Common myeloid progenitor, CD34-positive (primary cell): ENCODE measurements at places on chromosomes 4 and X.

- DNase-seq: no peak
Measured at GRCh38 chr4:2250357-2251072, 8.6 kb upstream of the HAUS3 start.

DNA sequence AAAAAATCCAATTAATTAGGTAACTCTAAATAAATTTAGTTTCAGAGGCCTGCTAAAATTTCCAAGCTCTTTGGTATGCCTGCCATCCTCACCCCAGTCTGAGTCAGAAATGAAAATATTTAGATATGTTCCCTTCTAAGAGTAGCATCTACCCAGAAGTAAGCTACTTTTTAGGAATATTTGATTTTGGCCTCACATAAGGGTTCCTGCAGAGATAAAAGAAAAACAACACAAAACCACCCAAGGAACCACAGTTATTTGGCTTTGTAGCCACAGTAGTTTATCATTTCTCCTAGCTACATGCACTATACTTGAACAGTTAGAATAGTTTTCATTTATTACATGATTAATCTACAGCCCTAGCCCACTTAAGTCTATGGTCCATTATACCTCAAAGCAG is 192.6 kb upstream of the FAM241A start:
- no peak for DNase-seq

DNA sequence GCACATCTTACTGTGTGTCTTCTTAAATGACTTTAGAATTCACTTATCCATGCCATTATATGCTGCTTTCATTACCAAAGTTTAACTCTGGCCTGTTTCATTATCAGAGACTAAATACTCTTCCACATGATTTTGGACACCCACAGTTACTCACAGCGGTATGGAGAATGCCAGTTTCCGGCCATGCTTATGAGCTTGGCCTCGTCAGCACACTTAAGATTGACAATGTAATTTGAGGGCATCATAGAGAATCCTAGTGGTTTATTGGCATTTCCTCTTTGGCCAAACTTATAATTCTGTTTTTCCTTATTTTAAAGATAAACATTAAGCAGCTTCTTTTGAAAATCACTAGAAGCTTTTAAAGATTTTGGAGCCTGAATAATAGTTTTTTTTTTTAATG is 104.5 kb downstream of the IRF2 start:
- DNase-seq: no peak

DNA sequence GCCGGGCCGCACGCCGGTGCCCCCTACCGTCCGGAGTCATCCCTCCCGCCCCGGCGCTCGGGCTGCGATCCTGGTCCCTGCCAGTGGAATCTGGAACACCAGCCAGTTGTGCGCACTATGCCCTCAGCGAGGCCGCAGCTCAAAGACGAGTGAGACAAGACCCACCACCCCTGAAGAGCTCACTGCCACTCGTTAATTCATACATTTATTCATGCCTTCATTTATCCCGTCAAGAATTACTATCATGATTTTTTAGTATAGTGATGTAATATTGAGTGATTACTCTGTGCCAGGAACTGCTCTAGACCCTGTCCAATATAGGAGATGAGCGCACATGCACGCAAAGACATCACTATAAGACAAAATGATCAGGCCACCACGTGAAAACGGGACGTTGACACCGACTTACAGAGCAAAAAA is 247 bp upstream of the PPA2 start:
- no peak for DNase-seq

GRCh38 chr4:1715002-1715758 is 3.1 kb upstream of the SLBP start:
- DNase-seq: peak; percentile 64

DNA sequence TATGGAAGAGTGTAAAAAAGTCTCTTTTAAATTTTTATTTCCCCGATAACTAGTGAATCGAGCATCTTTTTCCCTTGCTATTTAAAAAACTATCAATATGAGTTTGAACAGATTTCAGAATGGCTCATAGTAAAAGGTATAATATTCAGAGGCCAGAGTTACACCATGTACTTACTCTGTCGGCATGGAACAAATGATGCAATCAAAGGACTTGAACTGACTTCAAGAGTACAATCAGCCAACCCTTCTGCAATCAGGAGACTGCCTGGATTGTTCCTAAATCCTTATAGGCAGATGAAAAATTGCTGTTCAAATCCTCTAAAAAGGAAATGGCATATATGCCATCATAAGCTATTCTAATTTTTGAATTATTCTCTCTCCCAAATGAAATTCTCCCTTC is 273.3 kb downstream of the SH2D1A start:
- DNase-seq: no peak

DNA sequence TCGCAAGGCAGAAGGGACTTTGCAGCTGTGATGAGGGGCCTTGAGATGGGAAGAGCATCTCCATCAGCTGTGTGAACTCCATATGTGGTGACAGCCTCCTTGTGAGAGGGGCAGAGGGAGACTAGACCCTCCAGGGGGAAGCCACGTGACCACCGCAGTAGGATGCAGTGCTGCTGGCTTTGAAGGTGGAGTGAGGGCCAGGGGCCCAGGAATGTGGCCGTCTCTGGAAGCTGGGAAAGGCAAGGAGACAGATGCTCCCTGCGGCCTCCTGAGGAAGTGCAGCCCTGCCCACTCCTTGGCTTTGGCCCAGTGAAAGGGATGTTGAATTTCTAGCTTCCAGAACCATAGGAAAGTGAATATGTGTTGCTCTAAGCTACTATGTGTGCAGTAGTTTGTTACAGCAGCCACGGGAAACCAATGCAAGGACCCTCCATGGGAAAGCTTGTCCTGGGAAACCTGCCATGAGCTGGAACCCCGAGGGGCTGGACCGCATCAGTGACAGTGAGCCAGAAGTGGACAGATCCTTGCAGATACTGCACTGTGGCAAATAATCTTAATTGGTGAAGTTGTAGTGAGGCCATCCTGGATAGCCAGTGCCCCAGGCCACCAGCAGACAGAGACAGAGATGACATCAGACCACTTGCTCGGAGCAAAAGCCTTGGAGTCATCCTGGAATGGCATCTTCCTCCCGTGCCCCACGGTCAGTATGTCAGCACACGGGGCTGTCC is 35.4 kb upstream of the SORCS2 start:
- no peak for DNase-seq

DNA sequence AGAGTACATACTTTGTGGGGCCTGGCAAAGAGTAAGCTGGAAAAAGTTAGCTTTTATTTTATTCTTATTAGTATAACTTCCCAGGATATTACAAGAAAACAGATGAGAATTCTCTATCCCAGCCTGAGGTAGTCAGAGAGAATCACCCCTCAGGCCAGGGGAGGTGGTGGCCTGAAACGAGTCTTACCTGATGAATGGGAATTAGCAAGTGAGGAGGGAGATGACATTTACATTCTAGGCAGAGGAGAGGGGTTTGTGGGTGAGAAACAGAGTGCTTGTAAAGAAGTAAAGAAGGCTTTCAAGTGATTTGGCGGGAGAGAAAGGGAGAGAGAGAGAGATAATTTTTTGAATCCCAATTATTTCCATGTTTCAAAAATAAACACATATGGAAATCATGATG is 39.3 kb upstream of the PDK3 start:
- DNase-seq: no peak

DNA sequence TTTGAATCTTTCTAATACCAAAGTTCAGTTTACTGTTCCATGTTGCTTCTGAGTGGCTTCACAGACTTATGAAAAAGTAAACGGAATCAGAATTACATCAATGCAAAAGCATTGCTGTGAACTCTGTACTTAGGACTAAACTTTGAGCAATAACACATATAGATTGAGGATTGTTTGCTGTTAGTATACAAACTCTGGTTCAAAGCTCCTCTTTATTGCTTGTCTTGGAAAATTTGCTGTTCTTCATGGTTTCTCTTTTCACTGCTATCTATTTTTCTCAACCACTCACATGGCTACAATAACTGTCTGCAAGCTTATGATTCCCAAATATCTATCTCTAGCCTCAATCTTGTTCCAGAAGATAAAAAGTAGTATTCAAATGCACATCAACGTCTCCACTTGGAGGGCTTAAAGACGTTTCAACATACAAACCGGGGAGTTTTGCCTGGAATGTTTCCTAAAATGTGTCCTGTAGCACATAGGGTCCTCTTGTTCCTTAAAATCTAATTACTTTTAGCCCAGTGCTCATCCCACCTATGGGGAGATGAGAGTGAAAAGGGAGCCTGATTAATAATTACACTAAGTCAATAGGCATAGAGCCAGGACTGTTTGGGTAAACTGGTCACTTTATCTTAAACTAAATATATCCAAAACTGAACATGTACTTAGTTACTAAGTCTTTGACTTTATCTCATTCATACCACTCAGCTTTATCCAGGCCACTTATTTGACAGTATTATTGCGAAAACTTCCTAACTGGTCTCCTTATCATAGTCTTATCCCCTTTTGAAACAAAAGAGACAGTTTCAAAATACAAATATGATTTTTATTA is 3.6 kb upstream of the AFP start:
- DNase-seq: no peak

DNA sequence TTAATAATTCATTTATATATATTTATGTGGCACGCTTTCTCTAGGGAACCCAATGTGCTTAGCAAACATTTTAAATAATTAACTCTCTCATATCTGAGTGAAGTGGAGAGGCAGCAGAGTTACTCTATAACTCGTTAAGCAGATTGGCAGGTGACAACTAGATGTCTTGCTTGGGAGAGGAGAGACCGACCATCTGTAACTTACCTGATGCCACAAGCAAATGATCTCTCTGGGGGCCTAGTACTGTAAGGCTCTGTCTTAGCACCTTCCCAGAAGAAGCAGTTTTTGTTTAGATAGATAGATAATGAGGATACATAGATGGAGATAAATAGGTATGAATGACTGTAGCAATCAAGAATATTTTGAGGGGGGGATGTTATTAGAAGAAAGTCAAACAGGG is 11.9 kb upstream of the SEL1L3 start:
- DNase-seq: no peak

DNA sequence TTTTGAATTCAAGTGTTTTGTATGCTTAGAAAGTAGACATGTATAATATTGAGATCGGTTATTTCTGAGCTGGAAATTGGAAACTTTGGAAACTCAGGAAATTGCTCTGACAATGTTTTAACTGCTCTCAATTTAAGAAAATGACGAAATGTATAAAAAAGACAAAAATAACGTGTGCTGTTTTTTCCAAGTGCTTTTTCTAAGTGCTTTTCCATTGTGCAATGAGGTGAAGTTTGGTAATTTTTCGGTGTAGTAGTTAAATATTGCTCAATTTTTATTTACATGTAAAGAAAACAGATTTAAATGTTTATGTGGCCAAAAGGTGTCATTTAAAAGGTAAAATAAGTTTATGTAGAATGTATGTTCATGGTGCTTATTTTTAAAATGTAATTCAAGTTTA is 39.4 kb upstream of the RHOH start:
- no peak for DNase-seq

- peak; percentile 45 for DNase-seq
Measured at GRCh38 chrX:119899125-119899524, 3.4 kb downstream of the AKAP14 start.

DNA sequence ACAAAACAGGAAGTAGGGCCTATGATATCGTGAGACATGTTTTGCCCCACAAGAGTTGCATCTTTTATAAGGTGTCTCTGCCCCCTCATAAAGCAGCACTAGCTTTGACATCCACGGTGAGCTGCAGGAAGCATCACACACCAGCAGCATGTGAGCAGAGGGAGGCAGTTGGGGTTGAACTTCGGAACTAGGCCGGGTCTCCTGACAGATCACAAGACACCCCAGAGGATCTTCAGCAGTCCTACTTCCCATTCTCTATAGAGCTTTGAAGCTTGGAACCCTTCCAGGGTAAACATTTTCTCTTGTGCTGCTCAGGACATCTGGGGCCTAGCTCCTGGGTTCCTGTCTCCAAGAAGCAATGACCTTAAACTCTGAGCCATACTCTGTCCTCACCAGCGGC is 27.5 kb downstream of the YY2 start:
- DNase-seq: no peak

- no peak for DNase-seq
Measured at GRCh38 chrX:109040057-109040456, 303.7 kb upstream of the IRS4 start.

GRCh38 chrX:117053260-117053659 is 590.5 kb upstream of the CT83 start:
- DNase-seq: no peak

- DNase-seq: no peak
Measured at GRCh38 chr4:52641854-52642563, 17.1 kb downstream of the USP46 start.

- no peak for DNase-seq
Measured at GRCh38 chrX:25389266-25389665, 373.5 kb upstream of the ARX start.

GRCh38 chrX:16785247-16786138 is 773 bp upstream of the TXLNG start:
- no peak for DNase-seq

DNA sequence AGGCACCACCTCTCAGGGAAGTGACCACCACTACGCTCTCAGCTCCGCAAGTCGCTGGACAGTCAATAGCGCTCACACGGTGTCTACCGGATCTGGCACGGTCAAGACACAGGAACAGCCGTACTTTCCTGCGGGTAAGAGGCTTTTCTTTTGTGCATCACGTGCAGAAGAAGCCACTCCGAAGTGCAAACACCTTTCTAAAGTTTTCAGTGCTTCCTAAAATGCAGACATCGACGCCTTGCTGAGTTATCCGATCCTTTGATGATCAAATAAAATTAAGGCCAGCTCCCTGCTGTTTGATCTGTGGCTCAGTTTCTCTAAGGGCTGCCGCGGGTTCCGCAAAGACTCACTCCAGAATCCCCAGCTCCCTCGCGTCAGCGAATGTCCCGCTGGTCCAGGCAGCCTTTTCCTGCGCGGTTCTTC is 71.8 kb downstream of the FBXO8 start:
- DNase-seq: no peak

DNA sequence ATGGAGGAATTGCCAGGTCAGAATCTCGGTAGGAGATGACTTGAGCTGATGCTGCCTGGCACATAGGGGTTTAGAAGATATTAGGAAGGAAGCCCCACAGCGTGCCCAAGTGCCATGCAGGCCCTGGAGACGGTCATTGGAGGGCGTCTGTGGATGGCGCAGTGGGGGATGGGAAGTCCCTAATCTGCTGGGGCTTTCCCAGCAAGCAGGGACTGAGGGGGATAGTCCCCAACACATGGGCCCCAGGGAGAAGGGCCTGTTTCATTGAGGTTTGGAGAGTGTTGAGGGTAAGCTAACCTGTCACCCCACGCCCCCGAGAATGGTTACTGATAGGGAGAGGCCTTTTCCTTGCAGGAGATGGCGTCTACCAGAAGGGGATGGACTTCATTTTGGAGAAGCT is 7.8 kb downstream of the TAFAZZIN start:
- DNase-seq: no peak

- DNase-seq: no peak
Measured at GRCh38 chrX:144715337-144715736, 532.0 kb upstream of the SPANXN1 start.

- no peak for DNase-seq
Measured at GRCh38 chr4:133775881-133776280, 425.7 kb downstream of the PABPC4L start.

GRCh38 chr4:85005865-85006377 is 39.4 kb upstream of the WDFY3 start:
- DNase-seq: no peak

- DNase-seq: no peak
Measured at GRCh38 chr4:186881521-186882220, 158.0 kb upstream of the FAT1 start.

- no peak for DNase-seq
Measured at GRCh38 chr4:165209796-165210195, 2.4 kb downstream of the KLHL2 start.
